Ammon's horn (tissue), 1 donor: ENCODE measurements at places on chromosomes 5 and 9.

DNA sequence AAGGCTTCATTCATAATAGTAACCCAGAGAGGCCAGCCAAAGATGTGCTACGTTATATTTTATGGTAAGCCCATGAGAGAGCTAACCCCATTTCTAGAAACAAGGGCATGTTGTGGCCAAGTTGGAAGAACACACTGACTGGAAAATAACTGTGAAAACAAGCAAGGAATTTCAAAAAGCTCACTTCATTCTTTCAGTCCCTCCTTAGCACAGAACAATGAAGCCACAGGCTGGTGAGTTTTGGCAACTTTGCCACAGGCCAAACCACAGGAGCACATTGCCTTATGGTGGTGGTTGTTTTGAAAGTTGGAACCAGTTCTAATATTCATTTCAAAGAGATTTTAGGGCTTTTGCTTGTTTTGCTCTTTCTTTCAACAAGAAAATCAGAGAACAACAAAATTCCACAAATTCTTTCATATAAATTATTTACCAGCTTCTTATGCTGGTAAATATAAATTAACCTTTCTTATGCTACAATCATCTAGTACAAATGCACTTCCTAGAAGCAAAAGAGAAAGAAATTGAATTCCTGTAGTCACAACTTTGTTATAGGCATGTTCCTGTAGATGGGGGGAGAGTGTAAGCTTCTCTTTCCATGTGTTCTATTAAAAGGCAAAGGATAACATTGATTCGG is 225.4 kb upstream of the RFX3 start:
- peak; percentile 37 for DNase-seq

- no peak for DNase-seq
Observed at GRCh38 chr9:122418016-122418415, 47.2 kb downstream of the PTGS1 start.

GRCh38 chr9:118230329-118230728 is 526.1 kb downstream of the TLR4 start:
- DNase-seq = no peak

- no peak for DNase-seq
Observed at GRCh38 chr5:852431-853401, 1.9 kb upstream of the ZDHHC11 start.

DNA sequence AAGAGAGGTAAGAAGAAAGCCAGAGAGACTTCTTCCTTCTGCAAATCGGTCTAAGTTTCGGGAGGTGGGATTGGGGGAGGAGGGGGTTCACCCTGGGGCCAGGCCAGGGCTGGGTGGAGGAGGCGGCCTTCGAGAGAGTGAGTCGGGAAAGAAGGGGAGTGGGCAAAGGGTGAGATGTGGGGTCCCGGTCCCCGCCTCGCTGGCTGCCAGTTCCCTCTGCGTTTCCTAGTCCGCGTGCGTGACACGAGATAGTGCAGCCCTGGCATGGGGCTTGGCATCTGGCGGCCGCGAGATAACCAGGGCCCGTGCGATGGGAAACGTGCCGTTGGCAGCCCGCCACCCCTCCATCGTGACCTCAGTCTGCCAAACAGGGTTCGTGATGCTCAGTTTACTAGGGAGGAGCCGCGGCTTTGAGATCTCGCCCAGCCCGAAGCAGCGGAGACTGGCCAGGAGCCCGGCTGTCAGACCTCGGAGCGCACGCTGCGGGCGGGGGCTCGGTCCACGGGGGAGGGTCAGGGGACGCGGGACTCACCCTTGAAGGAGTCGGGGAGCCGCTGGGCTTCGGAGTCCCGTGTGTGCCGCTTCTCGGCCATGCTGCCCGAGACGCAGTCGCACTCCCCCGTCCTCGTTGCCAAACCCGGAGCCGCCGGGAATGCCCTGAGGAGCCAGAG is at the start of gene STOM:
Gene STOM, minus strand, starts transcription at position 656 of the 671 bp plus-strand sequence. Its CDS starts 63 bp downstream, at position 593.
- DNase-seq = no peak
